ENCODE measurements at places on chromosomes 2 and 18.

GRCh38 chr2:30367232-30368070 lies 79.6 kb upstream of the LCLAT1 start:
- DNase-seq, result no peak

DNA sequence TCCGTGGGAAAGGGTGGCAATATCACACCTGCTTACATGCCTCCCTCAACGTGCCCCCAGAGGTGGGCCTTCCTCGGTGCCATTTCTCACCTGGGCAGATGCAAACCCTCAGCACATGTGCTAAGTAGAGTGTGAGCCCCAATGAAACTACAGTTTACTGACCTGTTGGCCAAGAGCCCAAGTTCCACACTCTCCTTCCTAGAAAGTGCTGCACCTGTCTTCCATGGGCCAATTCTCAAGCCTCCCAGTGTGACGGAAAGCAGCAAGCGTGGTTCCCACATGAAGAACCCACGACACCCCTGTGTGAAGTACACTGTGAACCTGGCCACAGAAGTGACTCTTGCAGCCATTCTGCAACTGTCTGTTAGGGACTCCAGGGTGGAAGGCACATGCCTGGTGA lies 73.7 kb downstream of the UXS1 start:
- no peak for DNase-seq

DNA sequence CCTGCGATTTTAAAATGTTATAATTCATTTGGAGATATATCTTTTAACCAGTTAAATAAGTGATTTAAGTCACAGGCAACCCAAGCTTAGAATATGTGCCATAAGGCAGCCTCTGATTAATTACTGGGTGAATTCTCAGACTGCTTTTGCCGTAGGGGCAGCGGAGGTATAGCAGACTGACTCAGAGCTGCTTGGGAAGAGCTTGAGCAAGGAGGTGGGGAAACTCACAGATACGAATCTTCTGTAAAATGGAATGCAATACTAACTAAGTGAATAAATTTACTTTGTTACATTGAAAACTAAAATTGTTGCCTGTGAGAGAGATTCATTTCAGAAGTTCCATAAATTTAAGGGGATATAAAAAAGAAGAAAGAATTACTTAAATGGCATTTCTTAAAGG lies 115.4 kb downstream of the KYNU start:
- DNase-seq, result no peak

- no peak for DNase-seq
Observed at GRCh38 chr2:144660518-144661316, 140.8 kb upstream of the ZEB2 start.

GRCh38 chr2:84451579-84451978 lies 7.5 kb downstream of the SUCLG1 start:
- no peak for DNase-seq

GRCh38 chr2:201273330-201273983 lies 13.1 kb downstream of the CASP8 start:
- no peak for DNase-seq

DNA sequence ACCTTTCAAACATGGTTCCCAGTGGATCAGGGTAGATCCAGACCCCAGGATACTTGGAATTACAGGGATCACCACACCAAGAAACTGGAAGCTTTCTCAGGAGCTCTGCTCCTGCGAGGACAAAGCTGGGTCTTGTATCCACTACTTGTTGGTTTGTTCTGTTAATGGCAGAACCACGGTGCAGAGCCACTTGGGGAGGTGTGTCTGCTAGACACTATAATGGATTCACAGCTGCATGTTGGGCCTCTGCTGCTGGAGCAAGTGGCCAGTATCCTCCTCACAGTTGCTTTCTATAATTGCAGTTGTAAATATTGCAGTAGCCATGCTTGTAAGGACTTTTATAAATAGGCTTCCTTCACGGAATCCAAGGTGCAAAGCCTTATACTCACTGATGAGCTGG lies 12.9 kb downstream of the FOSL2 start:
- no peak for DNase-seq

DNA sequence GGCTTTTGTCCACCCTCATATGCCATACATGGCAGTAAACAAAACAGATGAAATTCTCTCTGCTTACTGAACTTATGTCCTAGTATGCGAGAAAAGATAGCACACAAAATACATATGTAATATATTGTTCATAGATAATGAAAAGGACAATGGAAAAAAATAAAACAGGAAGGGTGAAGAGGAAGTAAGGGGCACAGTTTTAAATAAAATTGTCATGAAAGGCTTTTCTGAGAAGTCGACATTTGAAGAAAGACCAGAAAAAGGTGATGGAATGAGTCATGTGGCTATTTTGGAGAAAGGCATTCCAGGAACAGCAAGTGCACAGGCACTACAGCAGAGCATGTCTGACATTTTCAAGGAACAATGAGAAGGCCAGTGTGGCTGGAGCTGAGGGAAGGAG lies 56.4 kb downstream of the KCNH7 start:
- DNase-seq, result no peak

- DNase-seq, result no peak
Observed at GRCh38 chr18:45398448-45398847, 216.8 kb upstream of the SLC14A2 start.
